ENCODE measurements at places on chromosomes 13 and 19. TPM values are rescaled to one million over a fixed set of nuclear protein-coding genes. Genes with fewer than 3 reads are reported as not detected.

Gene EID2B
- total RNA-seq, result 3.9 TPM

GRCh38 chr13:99472122-99472440 lies 29.2 kb upstream of the TM9SF2 start:
- H3K27me3 ChIP-seq, result no peaks in the 10 kb centered on the region
- peaks cover 12% of the 10 kb centered on the region for H3K4me1 ChIP-seq
- H3K27ac ChIP-seq, result no peak overlapping the region

Gene CHAF1A
- 9.1 TPM for total RNA-seq

DNA sequence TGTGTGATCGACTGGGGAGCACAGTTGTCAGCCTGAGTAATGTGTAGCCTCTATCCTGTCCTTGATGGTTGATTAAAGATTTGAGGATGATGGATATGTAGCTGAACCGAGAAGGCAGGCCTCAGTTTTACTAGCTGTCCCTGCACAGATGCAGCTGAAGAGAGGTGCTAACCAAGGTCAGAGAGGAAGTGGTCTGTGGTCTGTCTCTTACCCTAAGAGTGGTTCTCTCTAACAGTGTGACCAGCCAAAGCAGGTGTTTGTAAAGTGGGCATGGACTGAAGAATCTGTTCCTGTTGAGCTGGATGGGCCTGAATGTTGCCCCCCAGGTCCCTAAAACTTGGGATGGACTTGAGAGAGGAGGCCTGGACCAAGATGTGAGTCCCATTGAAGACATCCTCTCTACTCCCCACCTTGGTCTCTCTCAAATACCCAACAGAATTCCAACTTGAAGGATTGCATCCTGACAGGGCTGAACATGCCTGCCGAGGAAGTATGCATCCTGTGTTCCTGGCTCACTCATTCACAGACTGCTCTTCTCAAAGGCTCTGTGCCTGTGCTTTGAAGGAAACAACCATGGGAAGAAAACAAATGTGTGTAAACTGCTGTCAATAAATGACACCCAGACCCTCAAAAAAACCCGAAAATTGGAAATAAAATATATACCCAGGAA lies 223.8 kb downstream of the MAB21L1 start:
- H3K4me3 ChIP-seq, result no peak overlapping the region
- no peaks in the 10 kb centered on the region for H3K36me3 ChIP-seq
- no peaks in the 10 kb centered on the region for H3K27me3 ChIP-seq
- no peaks in the 10 kb centered on the region for H3K4me1 ChIP-seq
- DNase-seq, result no peak

Gene CLEC11A
- total RNA-seq, result 164 TPM

Gene CD209
- total RNA-seq, result not detected

DNA sequence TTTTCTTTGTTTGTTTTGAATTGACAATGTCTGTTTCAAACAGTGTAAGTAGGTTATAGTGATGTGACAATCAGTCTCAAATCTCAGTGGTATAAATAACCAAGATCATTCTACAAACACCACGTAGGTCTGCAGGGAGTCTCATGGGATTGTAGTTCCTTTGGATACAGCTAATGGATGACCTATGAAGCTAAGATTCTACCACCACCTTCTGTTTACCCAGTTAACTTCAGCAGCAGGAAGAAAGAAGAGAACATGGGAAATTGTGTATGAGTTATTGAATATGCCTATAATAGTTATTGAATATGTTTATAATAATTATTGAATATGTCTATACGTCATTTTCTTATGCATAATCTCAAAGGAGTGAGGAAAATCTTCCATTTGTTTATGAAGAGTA lies 63.9 kb upstream of the SLITRK5 start:
- no peaks in the 10 kb centered on the region for H3K4me1 ChIP-seq
- no peak for DNase-seq
- no peaks in the 10 kb centered on the region for H3K27me3 ChIP-seq

GRCh38 chr13:94660695-94661326 lies 51.5 kb downstream of the SOX21 start:
- peaks cover 11% of the 10 kb centered on the region for H3K4me1 ChIP-seq
- peaks cover 40% of the 10 kb centered on the region for H3K27me3 ChIP-seq
- H3K4me3 ChIP-seq, result no peak overlapping the region
- H3K27ac ChIP-seq, result no peak overlapping the region

GRCh38 chr13:32902874-32903273 lies 113.3 kb upstream of the KL start:
- H3K4me1 ChIP-seq, result peaks cover 35% of the 10 kb centered on the region
- H3K36me3 ChIP-seq, result no peaks in the 10 kb centered on the region
- peak; percentile 83 for DNase-seq
- H3K27ac ChIP-seq, result peak overlapping the region; percentile 40

Gene IZUMO2
- total RNA-seq, result not detected

- peak overlapping the region; percentile 68 for H3K27ac ChIP-seq
- H3K4me3 ChIP-seq, result no peak overlapping the region
- DNase-seq, result peak; percentile 83
- H3K4me1 ChIP-seq, result peaks cover 64% of the 10 kb centered on the region
- no peaks in the 10 kb centered on the region for H3K36me3 ChIP-seq
These were observed 49.1 kb downstream of the NFIX start for GRCh38 chr19:13044231-13044836.

Gene RFX1
- 2.5 TPM for total RNA-seq

DNA sequence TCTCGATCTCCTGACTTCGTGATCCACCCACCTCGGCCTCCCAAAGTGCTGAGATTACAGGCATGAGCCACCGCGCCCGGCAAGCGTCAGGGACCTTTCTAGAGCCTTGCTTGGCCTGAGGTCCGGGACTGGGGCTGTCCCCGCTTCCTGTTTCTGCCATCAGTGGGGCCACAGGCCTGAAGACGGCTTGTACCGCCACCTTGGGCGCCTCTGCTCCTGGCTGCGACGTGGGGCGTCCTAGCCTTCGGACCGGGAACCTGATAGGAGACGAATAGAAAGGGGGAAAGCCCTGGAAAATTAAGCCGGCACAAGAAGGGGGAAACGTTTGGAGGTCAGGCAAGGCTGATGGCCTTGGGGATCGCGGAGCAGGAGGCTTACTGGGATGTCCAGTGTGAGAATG lies 35.1 kb downstream of the RNF6 start:
- H3K4me1 ChIP-seq, result peaks cover 7% of the 10 kb centered on the region
- DNase-seq, result peak; percentile 29
- H3K27me3 ChIP-seq, result no peaks in the 10 kb centered on the region
- peak overlapping the region; percentile 83 for H3K4me3 ChIP-seq
- no peak overlapping the region for H3K27ac ChIP-seq

Gene FIZ1
- total RNA-seq, result 5.6 TPM

Gene SPIB
- total RNA-seq, result not detected

Gene RDH8
- 0.97 TPM for total RNA-seq

DNA sequence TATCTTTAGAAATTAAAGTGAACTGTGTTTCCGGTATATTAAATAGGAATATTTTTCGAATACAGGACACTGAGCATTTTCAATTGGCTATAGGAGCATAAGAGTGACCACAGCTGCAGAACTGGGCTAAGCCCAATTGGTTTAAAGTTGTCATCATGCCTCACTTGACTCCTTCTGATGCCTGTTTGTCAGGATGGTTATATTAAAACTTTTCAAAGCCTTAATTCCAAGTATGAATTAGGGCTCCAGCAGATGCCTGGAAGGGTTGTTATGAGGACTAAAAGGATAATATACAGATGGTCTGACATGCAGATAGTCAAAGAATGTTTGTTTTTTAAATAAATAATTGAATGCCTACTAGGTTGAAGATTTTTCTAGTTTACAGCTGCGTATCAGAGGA lies 100.0 kb downstream of the LMO7 start:
- H3K27ac ChIP-seq, result no peak overlapping the region
- no peak for DNase-seq
- no peak overlapping the region for H3K4me3 ChIP-seq
- H3K4me1 ChIP-seq, result peaks cover 45% of the 10 kb centered on the region
- H3K27me3 ChIP-seq, result no peaks in the 10 kb centered on the region

Gene ZNF382
- 7.1 TPM for total RNA-seq

Gene KLK15
- not detected for total RNA-seq

Gene NCAN
- not detected for total RNA-seq

DNA sequence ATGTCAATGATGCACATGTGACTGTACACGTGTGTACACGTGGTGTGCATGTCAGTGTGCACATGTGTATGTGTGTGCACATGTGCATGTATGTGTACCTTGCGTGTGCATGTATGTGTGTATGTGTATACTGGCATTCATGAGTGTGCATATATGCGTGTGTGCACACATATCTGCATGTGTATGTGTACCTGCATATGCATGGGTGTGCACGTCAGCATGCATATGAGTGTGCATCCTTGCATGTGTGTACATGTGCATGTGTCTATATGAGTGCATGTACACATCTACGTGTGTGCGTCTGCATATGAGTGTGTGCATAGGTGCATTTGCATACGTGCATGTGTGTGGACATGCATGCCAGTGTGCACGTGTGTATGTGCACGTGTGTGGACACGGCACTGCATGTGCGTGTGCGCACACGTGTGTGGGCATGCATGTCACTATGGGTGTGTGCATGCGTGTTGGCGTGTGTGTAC lies 48.5 kb downstream of the GADD45B start:
- H3K36me3 ChIP-seq, result no peaks in the 10 kb centered on the region
- no peaks in the 10 kb centered on the region for H3K27me3 ChIP-seq

DNA sequence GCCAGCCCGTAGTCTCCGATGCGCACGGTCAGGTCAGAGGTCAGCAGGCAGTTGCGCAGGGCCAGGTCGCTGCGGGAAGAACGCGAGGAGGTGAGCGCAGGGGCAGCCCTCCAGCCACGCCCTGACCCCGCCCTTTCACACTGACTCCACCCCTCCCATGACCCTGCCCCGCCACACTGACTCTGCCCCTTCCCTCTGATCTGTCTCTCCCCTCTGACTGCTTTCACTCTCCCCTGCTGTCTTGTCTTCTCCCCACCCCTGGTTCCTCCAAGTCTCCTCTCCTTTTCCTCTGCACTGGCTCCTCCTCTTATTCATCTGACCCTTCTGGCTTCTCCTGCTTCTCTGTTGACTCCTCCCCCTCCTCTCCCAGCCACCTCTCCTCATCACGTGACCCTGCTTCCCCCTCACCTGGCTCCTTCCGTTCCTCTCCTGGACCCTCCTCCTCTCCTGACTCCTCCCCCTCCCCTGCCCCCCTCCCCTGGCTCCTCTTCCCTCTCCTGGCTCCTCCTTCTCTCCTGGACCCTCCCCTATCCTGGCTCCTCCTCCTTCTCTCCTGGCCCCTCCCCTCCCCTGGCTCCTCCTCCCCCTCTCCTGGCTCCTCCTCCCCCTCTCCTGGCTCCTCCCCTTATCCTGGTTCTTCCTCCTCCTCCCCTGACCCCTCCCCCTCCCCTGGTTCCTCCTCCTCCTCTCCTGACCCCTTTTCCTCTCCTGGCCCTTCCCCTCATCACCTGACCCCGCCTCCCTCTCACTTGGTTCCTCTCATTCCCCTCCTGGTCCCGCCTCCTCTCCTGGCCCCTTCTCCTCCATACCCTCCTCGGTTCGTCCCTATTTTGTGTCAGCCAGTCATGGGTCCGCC lies 9.9 kb downstream of the LMTK3 start:
- H3K36me3 ChIP-seq, result no peaks in the 10 kb centered on the region
- H3K27ac ChIP-seq, result no peak overlapping the region
- peak; percentile 52 for DNase-seq
- H3K4me1 ChIP-seq, result no peaks in the 10 kb centered on the region
- H3K27me3 ChIP-seq, result peaks cover 26% of the 10 kb centered on the region
- no peak overlapping the region for H3K4me3 ChIP-seq

GRCh38 chr19:8481201-8481600 lies 21.2 kb downstream of the PRAM1 start:
- H3K4me3 ChIP-seq, result no peak overlapping the region
- H3K27ac ChIP-seq, result no peak overlapping the region
- H3K4me1 ChIP-seq, result no peaks in the 10 kb centered on the region
- H3K36me3 ChIP-seq, result peaks cover 31% of the 10 kb centered on the region
- DNase-seq, result no peak
- H3K27me3 ChIP-seq, result no peaks in the 10 kb centered on the region

Gene APLP1
- total RNA-seq, result 20.4 TPM

DNA sequence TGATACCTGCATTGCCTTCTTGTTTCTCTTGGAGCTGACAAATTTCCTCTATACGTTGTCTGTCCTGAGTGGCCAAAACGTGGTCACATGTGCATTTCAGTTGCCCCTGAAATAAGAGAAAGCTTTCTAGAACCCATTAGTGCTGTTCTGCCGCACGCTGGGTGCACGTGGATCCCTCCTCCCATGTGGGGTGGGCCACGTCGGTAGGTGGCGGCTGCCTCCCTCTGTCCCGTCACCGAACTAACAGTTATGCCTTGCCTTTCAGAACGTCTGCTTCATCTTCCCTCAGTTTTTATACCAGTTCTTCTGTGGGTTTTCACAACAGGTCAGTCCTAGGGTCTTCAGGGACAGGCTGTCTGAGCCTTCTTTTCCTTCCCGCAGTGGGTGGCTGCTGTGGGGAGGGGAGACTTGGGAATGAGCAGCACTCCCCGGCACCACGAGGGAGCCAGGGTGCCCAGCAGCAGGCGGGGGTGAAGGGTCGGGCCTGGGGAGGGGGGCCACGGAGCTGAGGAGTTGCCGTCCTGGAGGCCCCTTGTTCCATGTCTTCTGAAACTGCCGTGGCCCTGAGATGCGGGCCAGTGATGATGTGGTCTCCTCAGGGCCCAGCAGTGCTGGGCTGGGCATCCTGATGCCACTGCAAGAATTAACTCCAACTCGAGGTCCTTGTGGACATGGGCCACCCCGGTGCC lies 109.7 kb upstream of the MCF2L start:
- no peak for DNase-seq
- no peak overlapping the region for H3K27ac ChIP-seq
- H3K4me1 ChIP-seq, result no peaks in the 10 kb centered on the region
- H3K27me3 ChIP-seq, result no peaks in the 10 kb centered on the region

Gene CEACAM1
- total RNA-seq, result not detected

GRCh38 chr19:51090471-51090870 lies 7.8 kb upstream of the KLK14 start:
- H3K4me3 ChIP-seq, result no peak overlapping the region
- H3K27me3 ChIP-seq, result no peaks in the 10 kb centered on the region
- H3K36me3 ChIP-seq, result no peaks in the 10 kb centered on the region
- no peak for DNase-seq

GRCh38 chr13:71727042-71727441 lies 140.0 kb downstream of the DACH1 start:
- no peaks in the 10 kb centered on the region for H3K36me3 ChIP-seq
- H3K27ac ChIP-seq, result no peak overlapping the region
- H3K4me1 ChIP-seq, result no peaks in the 10 kb centered on the region
- no peaks in the 10 kb centered on the region for H3K27me3 ChIP-seq
- DNase-seq, result no peak

DNA sequence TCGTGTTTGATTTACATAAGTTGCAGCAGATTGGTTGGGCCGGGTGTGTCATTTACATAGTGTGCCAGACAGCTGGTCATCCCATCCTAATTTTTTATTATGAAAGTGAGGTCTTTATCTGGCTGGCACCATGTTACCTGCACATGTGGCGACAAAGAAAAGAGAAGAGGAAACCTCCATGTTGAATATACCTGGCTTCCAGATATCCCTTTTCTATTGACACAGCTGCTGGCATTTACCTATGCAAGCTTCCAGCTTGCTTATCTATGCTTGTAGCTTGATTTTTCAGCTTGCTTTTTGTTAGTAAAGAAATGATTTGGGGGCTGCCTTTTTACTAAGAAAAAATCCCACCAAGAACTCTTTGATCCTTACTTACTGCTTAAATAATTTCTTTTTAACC lies 681.3 kb upstream of the SLITRK1 start:
- H3K4me3 ChIP-seq, result no peak overlapping the region
- no peak overlapping the region for H3K27ac ChIP-seq
- no peaks in the 10 kb centered on the region for H3K27me3 ChIP-seq
- no peak for DNase-seq
- H3K36me3 ChIP-seq, result no peaks in the 10 kb centered on the region

GRCh38 chr13:36358175-36358718 lies 12.1 kb upstream of the SPART start:
- peaks cover 7% of the 10 kb centered on the region for H3K4me1 ChIP-seq
- no peak overlapping the region for H3K4me3 ChIP-seq
- no peak for DNase-seq
- no peaks in the 10 kb centered on the region for H3K36me3 ChIP-seq
- H3K27me3 ChIP-seq, result no peaks in the 10 kb centered on the region
